CD4-positive, alpha-beta T cell treated with Interleukin-12 subunit alpha and Interleukin-12 subunit beta, for 1 hour (primary cell): ENCODE measurements at places on chromosomes 2 and 18.

- DNase-seq: no peak
Observed at GRCh38 chr2:52498077-52498750, 1269.4 kb upstream of the CHAC2 start.

GRCh38 chr18:48459465-48459864 is 50.3 kb upstream of the ZBTB7C start:
- DNase-seq: no peak

- DNase-seq: no peak
Observed at GRCh38 chr2:239775623-239776435, 249.3 kb downstream of the NDUFA10 start.

GRCh38 chr2:58984731-58985130 is 743.6 kb upstream of the FANCL start:
- no peak for DNase-seq
